ENCODE measurements at places on chromosomes 7 and 10. TPM values are rescaled to one million over a fixed set of nuclear protein-coding genes. Genes with fewer than 3 reads are reported as not detected.

- no peak for DNase-seq
These were observed 90.8 kb downstream of the KIAA1217 start for GRCh38 chr10:24299578-24300260.

- DNase-seq = no peak
These were observed 135.1 kb downstream of the CHRM2 start for GRCh38 chr7:137003566-137003965.

DNA sequence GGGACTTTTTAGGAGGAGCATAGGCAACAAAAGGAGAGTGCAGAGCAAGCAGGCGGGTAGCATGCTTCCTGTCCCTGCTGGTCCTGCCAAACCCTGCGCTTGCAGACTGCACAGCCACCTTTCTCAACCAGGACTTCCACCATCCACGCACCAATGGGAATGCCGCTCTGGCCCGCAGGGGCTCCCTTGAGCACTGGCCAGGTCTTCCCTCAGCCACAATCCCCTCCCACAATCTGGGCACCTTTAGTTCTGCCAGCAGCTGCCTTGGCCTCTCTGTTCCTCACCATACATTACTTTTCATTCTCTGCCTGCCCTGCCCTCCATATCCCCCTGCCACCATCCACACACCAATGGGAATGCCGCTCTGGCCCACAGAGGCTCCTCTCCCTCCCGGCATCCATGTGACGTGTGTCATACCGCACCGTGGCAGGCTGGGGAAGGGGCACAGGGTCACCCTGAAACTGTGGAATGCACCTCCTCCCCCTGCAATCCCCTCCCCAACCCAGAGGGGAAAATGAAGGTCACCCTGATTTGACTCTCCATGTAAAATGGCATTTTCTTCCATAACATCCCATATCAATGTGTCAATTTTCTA lies 97.3 kb upstream of the MACROH2A2 start:
- DNase-seq = peak; percentile 37

DNA sequence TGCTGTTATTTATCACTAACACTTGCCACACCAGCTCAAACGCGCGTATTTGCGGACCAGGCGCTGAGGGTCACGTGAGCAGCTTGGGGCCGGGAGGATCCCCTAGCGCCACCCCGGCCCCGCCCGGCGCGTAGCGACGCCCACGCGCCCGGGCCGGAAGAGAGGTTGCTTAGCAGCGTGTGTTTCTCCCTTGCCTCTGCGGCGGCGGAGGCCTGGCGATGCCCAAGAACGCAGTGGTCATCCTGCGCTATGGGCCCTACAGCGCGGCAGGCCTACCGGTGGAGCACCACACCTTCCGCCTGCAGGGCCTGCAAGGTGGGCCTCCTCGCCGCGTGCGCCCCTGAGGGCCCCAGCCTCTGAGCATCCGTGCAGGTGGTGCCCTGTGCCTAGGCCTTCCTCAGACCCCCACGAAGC lies at the start of gene C10orf53:
Gene C10orf53 (plus strand): TSS at position 172 of the 414 bp plus-strand sequence. CDS start 47 bp downstream, at position 219.
- no peak for DNase-seq

- DNase-seq = no peak
These were observed 20.7 kb upstream of the ADRB1 start for GRCh38 chr10:114022766-114023597.

DNA sequence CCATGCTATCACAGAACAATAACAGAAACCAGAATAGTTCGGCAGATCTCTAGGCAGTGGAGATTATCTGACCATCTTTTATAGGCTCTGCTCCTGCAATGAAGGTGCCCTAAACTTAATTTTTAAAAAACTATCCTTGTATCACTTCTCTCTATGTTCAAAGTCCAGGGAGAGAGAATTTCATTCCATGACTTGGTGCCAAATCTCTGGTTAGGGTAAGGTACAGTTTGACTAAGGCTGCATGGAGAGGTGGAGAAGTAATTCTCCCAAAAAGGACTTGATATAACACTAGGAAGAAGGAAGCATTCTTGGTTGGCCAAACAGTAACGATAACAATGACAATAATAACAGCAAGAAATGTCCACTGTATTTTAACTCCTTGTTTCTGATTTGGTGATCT lies 40.0 kb downstream of the DNAJB9 start:
- DNase-seq = no peak

DNA sequence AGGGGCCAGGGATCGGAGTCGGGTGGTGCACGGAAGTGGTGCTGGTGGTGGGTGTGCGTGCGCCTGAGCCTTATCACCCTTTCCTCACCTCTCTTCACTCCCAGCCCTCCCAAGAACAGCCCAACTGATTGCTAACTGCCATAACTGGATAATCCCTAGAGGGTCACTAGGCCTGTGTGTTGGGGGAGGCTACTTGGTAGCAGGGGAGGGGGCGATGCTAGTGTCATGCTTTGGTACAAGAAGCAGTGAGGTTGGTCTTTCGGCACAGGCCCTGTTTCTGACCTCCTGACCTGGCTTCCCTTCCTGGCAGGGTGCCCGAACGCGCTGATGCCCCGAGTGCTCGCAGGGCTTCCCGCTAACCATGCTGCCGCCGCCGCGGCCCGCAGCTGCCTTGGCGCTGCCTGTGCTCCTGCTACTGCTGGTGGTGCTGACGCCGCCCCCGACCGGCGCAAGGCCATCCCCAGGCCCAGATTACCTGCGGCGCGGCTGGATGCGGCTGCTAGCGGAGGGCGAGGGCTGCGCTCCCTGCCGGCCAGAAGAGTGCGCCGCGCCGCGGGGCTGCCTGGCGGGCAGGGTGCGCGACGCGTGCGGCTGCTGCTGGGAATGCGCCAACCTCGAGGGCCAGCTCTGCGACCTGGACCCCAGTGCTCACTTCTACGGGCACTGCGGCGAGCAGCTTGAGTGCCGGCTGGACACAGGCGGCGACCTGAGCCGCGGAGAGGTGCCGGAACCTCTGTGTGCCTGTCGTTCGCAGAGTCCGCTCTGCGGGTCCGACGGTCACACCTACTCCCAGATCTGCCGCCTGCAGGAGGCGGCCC lies 652 bp downstream of the KAZALD1 start:
- DNase-seq = peak; percentile 87

GRCh38 chr10:71645185-71645584 lies 74.4 kb downstream of the C10orf105 start:
- DNase-seq = no peak

GRCh38 chr10:36872702-36873393 lies 252.6 kb upstream of the ANKRD30A start:
- no peak for DNase-seq

- peak; percentile 88 for DNase-seq
These were observed at the start of gene SFMBT2 for GRCh38 chr10:7410862-7411670. SFMBT2 (minus strand) TSS chr10:7411034; CDS start chr10:7381898, 29,136 bp downstream.

DNA sequence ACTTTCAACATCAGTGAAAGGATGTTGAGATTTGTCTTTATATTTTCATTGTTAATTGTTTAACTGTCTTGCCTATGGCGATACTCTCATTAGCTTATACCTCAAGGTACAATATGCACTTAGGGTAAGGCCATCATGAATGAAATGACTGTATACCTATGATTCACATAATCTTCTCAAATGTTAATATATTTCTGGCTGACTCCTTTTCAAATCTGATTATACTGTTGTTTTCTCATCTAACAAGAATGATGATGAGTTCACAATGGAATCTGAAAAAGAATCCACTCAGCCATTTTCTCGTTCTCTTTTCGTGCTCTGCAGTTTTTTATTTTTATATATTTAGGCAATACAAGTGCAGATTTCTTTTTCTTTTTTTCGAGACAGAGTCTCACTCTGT lies 159.1 kb downstream of the ARHGAP12 start:
- no peak for DNase-seq

GRCh38 chr7:151727579-151728285 lies 149.2 kb downstream of the PRKAG2 start:
- DNase-seq = peak; percentile 95

DNA sequence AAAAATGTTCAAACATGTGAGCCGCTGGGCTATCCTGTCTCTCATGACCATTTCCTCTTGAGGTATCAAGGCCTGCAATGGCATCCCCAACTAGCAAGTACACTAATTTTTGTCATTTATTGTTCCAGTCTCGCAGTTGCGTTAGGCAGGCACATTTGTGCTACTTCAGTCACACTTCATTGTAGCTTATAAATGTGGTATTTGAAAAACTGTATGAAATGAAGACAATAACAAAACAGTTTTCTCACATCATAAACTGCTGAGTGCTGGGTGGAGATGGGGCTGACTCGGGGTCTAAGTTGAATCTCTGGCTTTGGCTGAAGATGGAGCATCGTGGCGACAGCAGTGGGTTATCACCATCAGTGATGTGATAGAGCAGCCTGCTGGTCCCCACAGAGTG lies 92.7 kb downstream of the FAM13C start:
- no peak for DNase-seq

DNA sequence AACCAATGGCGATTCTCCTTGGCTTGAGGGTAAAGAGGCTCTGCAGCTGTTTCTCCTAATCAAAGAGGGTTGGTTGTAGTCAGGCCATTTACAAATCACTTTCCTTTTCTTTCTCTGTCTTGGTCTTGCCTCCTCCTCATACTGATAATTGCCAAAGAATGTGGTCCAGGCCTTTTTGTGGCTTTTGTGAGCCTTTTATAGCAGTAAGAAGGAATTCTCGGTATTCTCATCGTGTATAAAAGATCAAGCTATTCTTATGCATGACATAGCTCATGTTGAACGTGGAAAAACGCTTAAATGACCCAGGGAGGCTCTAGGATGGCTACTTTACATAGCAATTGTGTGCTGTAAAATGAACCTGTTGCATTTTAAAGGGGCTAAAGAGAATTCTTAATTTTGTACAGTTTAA lies 62.6 kb downstream of the RBM20 start:
- no peak for DNase-seq

- DNase-seq = no peak
These were observed 2.4 kb downstream of the UROS start for GRCh38 chr10:125820701-125821100.

DNA sequence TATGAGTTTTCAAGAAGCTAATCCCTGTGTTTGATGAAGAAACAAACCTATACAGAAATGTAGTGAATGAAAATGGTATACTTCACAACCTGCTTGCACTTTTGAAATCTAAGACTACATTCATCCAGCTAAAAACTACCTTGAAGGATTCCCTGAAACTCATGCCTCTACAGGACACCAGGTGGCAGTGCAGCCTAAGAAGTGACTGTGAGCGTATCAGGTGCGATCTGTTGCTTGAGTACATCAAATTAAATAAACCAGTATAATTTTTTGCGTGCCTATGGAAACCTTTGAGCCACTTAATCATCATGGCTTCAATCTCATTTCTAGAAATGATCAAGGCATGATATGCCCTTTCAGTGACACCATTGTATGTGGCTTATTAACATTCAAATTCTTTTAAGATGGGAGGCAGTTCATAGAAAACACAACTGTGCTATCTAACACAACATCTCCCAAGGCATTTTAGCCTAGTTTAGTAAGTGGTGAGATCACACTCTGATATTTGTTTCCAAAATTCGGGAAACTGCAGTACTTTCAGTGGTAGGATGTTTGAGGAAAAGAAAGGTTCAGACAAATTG lies 57.4 kb downstream of the PPP1R17 start:
- DNase-seq = peak; percentile 88

- DNase-seq = no peak
These were observed 83.2 kb upstream of the JAZF1 start for GRCh38 chr7:28263622-28264271.

DNA sequence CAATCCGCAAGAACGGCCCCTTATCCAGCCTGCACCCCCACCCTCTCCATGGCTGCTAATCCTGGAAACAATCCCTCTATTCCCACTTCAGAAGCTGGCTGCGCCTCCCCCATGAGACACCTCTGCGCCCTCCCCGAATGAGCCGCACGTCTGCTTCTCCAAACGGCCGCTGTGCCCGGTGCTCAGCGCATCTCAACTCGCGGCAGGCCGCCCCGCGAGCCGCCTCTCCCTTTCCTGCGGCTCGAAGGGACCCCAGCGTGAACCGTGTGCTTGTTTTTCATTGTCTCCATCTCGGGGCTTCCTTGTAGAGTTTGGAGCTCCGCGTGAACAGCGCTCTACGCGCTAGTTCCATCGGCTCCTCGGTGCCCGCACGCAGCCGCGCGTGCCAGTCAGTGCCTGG lies 20.8 kb upstream of the FXYD4 start:
- DNase-seq = no peak

DNA sequence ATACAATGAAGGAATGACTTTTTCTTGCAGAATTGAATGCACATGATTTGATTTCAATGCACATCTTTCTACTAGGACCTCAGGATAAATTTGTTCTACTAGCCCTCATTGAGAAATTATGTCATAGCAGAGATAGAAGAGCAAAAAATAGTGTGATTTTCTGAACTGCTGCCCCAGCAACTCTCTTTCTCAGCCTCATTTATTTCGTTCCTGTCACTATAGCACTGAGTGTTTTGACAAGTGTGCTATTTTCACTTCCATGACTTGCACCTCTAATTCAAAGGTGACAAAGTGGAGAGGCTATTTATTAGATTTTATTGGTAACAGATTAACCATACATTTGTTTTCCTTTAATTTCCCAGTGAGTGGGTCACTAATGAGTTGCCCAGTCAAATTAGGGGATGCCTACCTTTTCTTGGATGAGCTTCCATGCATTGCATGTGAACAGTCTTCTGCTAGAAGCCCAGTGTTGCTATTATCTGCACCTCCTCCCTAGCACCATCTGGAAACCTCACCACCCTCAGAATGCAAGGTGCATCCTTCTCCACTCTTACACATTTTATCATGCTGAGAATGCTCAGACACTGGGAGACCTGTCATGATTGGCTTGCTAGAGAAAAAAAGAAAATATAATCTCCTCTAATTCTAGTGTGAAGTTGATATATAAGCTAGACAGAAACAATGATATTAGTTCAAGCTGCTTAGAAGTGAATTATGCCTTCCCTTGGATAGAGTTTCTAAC lies 119.6 kb upstream of the CTTNBP2 start:
- no peak for DNase-seq

DNA sequence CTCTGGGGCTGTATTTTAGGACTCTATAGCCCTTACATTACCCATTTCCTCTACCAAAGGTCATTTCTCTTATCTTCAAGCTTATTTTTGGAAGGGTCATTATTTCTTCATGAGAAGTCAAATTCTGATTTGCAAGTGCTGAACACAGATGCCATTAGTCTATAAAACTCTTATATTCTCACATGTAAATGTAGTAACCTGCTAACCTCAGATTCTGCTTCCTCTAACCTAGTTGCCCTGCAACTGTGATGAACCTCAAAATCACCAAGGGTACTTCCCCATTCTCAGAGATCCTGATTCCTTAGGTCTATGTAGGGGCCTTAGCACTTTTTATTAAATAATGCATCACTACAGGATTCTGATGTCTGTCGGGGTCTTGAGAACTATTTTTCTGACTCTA lies 6.3 kb downstream of the FAS start:
- no peak for DNase-seq

GRCh38 chr10:123888256-123888655 lies 3.4 kb downstream of the CPXM2 start:
- DNase-seq = no peak

CYP26C1 gene
- 0.19 TPM for total RNA-seq

OR2A5 gene
- not detected for total RNA-seq

PRF1 gene
- total RNA-seq = 5.2 TPM

ANKRD7 gene
- 0.48 TPM for total RNA-seq

PALD1 gene
- total RNA-seq = 6.7 TPM

TMEM139 gene
- total RNA-seq = 0.29 TPM

LEP gene
- 5.2 TPM for total RNA-seq

EGR2 gene
- total RNA-seq = 4.0 TPM

UNCX gene
- total RNA-seq = not detected

EPO gene
- not detected for total RNA-seq

TSPAN12 gene
- 7.5 TPM for total RNA-seq

HTR5A gene
- total RNA-seq = not detected

All from posterior vena cava (tissue), 2 donors.